Fibroblast of skin of right biceps (primary cell): ENCODE measurements at places on chromosomes 5 and 9.

- peak; percentile 28 for DNase-seq
These were observed 2.3 kb downstream of the TYRP1 start for GRCh38 chr9:12695474-12695873.

- DNase-seq, result peak; percentile 40
These were observed 35.2 kb upstream of the PDE8B start for GRCh38 chr5:77175231-77175630.

DNA sequence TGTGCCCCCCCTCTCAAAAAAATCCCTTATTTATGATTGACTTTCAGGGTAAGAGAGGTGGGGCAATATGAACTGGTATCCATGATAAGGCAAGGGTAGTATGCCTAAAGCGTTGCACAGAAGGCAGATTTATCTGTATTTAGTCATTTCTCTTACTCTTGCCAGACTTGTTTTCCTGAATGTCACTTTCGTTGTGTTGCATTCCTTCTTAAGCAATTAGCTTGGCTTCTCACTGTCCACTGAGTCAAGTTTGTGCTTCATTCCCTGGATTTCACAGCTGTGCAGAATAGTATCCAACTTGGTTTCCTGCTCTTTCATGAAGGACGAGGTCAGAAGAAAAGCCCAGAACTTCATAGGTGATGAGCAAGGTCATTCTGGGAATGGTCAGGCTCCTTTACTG is 301.5 kb upstream of the ACTBL2 start:
- DNase-seq, result no peak

DNA sequence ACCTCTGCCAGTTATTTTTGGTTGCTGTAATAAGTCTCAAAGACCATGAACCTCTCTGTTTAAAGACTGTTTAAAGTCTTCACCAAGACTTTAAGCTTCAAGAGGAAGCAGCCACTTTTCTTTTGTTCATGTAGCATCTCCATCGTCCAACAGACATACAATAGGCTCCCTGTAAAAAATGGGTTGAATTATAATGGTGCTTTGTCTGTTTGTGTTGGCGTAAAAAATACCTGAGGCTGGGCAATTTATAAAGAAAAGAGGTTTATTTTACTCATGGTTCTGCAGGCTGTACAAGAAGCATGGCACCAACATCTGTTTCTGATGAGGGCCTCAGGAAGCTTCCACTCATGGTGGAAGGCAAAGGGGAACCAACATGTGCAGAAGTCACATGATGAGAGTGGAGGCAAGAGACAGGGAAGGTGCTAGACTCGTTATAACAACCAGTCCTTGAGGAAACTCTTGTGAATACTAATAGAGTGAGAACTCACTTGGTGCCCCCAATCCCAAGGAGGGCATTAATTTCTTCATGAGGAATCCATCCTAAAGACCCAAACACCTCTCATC is 126.3 kb upstream of the RPS23 start:
- no peak for DNase-seq

DNA sequence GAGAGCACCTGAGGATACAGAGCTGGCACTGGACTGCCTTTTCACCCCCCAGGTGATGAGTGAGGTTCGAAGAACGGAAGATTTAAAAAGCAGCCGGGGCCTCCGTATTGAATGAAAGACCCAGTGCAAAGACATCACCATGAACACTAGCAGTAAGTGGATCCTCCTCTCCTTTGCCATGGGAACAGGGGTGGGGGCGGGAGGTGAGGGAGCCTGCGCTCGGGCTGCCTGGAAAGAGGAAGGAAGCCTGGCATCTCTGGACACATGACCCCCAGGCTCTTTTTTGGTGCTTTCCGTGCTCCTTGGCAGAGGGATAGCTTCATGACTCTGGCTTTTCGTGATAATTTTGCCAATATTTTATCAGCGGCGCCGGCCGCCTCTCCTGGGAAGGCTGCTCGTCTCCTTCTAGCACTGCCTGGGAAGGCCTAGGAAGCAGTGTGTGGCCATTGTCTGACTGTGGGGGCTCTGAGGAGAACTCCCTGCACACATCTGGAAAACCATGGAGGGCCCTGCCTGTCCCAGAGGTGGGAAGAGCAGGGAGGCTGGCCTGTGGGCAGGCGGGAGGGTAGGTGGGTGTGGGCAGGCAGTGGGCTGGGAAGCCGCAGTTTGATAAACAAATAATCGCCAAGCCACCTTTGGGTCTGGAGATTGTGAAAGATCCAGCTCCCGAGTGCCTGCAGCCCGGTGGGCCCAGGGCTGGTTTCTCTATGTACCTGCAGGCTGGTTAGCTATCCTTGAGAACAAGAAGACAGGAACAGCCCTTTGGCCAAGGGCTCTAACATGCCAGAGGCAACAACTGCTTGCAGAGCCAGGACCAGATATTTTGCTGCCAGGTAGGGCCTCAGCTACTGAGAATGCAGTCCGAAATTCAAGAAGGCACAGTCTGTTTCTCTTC is 911 bp downstream of the ABLIM3 start:
- no peak for DNase-seq

GRCh38 chr5:134545070-134545868 is 19.8 kb downstream of the JADE2 start:
- DNase-seq, result peak; percentile 47

GRCh38 chr9:4117835-4118610 is 181.8 kb downstream of the GLIS3 start:
- no peak for DNase-seq

GRCh38 chr5:180782748-180783147 is 19.9 kb downstream of the MGAT1 start:
- no peak for DNase-seq

DNA sequence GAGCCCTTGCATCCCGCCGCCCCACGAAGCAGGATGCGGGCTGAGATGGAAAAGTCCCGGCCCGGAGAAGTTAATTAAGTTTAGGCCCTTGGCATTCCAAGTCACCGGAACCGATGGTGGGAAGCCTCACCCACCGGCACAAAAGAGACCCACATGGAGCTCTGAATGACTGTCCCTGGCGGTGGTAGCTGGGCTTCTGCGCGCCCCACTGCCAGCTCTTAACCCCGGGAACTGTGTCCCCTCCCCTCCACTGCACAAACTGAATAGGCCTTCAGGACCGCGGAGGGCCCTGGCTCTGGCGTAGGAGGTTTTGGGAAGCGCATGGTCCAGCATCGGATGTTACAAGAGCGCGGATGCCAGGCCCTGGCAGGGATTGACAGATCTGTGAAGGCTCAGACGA is 291.1 kb upstream of the TUT7 start:
- no peak for DNase-seq

GRCh38 chr5:3818624-3819023 is 223.0 kb downstream of the IRX1 start:
- DNase-seq, result no peak

GRCh38 chr5:126869005-126869451 is 92.1 kb downstream of the LMNB1 start:
- peak; percentile 61 for DNase-seq

DNA sequence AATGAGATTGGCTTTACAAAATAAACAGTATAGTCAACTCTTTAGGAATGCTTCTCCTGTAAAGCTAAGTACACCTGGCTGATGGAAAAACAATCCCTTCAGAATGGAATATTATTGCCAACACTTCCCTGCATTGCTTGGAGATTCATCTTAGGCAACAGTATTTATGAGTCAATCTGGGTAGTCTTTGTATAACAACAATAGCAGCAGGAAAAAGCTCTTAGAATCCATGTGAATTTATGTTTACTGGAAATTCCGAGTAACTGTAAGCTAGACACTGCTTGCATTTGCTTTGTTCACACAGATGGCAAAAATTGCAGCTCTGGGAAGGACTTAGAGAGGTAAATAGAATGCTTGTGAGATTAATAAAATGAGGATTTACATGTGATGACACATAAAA is 101.7 kb upstream of the NTRK2 start:
- no peak for DNase-seq

DNA sequence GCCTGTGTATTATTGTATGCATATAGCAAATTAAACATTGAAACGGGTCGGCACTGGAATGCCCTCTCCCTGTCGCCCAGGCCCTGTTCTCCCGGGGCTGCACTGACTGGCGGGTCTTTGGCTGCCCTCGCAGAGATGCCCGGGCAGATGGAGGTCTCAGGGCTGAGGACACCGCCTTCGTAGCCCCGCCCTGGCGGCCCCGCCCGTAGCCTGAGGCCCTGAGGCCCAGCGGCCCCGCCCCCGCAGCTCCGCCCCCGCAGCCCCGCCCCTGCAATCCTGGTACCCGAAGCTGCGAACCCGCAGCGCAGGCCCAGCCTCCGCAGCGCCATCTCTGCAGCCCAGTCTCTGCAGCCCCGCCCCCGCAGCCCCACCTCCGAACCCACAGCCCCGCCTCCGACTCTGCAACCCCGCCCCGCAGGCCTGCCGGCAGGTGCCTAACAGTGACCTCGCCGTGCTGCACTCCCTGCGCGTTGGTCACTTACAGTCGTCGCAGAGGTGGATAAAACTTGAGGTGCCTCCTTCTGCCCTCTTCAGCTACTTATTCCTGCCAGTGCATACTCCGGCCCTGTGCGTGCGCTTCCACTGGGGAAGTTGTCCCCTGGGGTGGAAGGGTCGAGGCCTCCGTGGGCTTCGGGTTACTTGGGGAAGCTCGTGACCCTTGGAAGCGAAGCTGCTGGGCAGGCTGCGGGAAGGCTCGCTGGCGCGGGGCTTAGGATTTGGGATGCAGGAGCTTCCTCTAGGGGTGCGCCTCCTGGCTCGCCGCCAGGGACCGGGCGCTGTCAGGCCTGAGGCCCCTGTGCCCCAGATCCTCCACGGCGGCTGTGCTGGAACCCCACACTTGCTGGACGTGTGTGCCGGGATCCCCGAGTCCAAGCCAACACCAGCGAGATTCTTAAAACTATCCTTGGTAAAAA is 72.3 kb downstream of the ICE1 start:
- peak; percentile 51 for DNase-seq

- no peak for DNase-seq
These were observed 274.3 kb downstream of the ISL1 start for GRCh38 chr5:51657340-51658240.

- no peak for DNase-seq
These were observed at the start of gene FYB1 for GRCh38 chr5:39219437-39219836. Gene FYB1, minus strand, starts transcription at chr5:39219563. Its CDS starts 16,603 bp downstream, at chr5:39202960.

GRCh38 chr5:16066810-16067209 is 112.8 kb downstream of the MARCHF11 start:
- DNase-seq, result no peak

DNA sequence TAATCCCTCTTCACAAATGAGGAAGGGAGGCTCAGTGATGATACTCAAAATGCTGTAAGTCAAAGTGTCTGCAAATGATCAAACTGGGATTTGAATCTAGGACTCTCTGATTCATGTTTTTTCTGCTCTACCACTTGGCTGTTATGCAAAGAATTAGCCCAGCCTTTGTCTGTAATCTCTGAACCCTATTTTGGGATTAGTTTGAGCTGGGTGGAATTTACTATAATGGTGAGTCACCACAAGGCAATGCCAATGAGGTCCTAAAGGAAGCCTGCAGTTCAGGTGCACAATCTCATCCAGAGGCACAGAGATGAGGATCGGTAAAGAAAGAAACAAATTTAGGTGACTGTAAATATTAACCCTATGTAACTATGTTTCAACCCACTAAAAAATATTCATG is 29.2 kb downstream of the RFK start:
- peak; percentile 40 for DNase-seq

DNA sequence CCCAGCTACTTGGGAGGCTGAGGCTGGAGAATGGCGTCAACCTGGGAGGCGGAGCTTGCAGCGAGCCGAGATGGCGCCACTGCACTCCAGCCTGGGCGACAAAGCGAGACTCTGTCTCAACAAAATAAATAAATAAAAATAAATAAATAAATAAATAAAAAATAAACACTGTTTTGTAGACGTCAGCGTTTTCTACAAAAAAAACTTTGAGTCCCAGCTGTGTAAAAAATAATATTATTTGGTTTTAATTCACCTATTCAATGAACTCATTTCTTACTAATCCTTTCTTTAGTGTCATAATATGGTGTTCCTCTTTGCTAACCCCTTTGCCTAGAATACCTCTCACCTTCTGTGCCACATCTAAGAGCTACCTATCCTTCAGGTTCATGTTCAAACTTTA is 30.2 kb upstream of the MSANTD3 start:
- DNase-seq, result no peak
